Activated CD8-positive, alpha-beta memory T cell treated with anti-CD3 and anti-CD28 coated beads, Interleukin-2, amount 10 ng/mL, durations not matched to agents 7 days and 5 days (primary cell): ENCODE measurements at places on chromosomes 11 and 22. TPM values are rescaled to one million over a fixed set of nuclear protein-coding genes. Genes with fewer than 3 reads are reported as not detected.

DNA sequence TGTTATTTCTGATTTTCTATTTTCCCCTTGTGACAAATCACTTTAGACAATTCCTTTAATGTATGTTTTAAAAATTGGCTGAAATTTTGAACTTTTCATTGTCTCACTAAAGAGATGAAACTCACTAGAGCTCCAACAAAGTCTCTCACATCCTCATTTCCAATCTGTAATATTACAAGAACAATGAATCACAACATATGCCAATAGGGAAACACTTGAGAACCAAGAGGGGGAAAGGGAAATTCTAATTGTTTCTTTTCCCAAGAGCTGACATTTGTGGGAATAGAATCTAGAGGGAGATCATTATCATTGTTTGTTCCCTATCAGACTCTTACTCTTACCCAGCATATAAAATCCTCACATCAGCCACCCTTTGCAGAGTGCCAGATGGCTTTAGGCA is 28.2 kb downstream of the OR10D3 start:
- H3K4me3 ChIP-seq: no peak overlapping the region
- H3K36me3 ChIP-seq: no peaks in the 10 kb centered on the region
- no peak overlapping the region for H3K27ac ChIP-seq
- no peak for DNase-seq

GRCh38 chr11:74842967-74843366 is 94.3 kb downstream of the RNF169 start:
- DNase-seq: no peak
- H3K27me3 ChIP-seq: no peaks in the 10 kb centered on the region
- H3K4me1 ChIP-seq: peaks cover 10% of the 10 kb centered on the region
- no peak overlapping the region for H3K4me3 ChIP-seq

DNA sequence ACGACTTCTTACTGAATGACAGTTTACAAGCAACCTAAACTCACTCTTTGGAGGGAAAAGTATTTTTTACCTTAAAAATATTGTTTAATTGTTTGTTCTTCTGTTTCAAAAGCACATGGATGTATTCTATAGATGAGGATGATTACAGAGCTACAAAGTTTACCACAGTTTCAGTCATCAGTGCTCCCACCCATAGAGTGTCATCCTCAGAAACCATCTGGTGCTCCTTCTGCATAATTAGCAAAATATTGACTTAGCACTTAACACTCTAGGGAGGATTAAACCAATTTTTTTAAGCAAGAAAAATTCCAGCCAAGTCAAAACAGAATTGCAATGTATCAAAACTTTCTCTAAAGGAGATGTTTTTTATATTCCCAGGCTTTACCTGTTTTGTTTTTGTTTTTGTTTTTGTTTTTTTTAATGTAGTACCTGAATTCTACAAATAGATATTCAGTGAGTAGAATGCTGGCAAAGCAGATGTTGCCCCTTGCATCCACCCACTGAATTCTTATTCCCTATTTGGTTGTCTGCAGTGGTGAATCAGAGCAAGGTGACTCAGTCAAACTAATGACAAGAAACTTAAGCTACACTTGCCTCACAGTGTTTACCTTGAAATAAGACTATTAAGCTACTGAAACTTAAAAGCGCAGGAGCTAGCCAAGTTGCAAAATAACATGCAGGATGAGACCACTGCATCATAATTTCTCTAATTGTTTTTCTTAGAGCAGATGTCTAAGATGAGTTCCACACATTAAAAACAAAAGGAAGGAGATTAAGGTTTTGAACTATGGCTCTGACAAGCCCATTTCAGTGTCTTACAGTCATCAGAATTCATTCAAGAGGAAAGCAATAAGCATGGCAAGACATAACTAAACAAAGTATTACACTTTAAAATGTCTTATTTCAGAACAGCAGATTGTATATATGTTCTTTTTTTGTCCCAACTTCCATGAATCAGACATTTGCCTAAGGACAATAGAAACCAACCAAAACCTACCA is 155.1 kb upstream of the SOX6 start:
- no peak overlapping the region for H3K27ac ChIP-seq
- no peaks in the 10 kb centered on the region for H3K4me1 ChIP-seq
- DNase-seq: no peak
- no peaks in the 10 kb centered on the region for H3K36me3 ChIP-seq

DNA sequence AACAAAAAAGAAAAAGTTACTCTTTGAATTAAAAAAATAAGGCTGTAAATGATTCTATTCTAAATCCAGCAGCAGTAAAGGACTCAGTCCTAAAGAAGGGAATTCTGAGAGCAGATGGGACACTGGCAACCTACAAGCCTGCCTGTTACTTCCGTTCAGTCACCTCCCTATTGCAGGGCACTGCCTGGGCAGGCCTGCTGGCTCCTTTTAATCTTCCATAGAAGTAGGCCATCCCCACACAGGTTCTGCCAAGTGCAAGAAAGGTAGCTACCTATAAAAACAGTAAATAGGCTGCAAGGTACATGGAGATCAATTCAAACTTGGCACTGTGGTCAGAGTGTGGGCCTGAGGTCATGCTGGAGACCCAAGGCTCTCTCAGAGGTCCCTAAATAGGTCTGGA is 136.4 kb downstream of the TRIM44 start:
- H3K4me1 ChIP-seq: peaks cover 7% of the 10 kb centered on the region
- no peak for DNase-seq
- H3K27me3 ChIP-seq: no peaks in the 10 kb centered on the region
- peaks cover 2% of the 10 kb centered on the region for H3K36me3 ChIP-seq

DNA sequence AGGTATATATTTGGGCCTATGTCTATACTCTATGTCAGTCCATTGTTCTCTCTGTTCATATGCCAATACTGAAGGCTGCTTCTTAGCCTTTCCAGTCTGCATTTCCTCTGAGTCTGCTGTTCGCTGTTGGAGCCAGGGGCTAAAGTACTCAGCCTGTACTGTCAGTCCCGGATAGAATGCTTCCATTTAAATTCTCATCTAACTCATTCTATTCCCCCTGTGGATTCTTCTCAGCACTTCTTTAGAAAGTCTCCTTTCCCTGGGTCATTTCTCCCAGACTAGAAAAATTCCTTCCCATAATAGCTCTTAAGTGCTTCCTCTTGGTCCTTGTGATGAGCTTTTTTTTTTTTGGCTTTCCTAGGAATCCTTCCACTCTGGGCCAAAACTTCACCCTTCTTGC is 293.1 kb downstream of the KIRREL3 start:
- H3K27me3 ChIP-seq: no peaks in the 10 kb centered on the region
- H3K4me3 ChIP-seq: no peak overlapping the region

DNA sequence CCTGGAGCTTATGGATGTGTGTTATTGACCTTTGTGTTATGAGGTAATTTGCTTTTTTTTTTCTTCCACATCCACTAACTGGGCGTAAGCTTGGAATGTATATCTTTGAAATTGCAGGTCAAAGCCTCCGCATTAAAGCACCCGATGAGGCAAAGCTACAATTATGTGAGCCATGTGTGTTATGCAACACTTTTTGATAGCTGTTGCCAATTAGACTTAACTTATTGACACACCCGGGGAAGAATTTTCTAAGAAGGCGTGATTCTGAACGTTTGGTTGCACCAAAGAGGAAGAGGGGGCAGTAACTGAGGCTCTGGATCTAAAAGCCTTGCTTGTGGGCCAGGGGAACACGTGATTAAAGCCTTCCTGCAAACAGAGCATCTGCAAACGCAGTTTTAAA is 610 bp upstream of the TEX12 start:
- H3K4me3 ChIP-seq: no peak overlapping the region
- DNase-seq: no peak
- H3K27me3 ChIP-seq: peaks cover 22% of the 10 kb centered on the region
- H3K36me3 ChIP-seq: no peaks in the 10 kb centered on the region
- no peak overlapping the region for H3K27ac ChIP-seq

DNA sequence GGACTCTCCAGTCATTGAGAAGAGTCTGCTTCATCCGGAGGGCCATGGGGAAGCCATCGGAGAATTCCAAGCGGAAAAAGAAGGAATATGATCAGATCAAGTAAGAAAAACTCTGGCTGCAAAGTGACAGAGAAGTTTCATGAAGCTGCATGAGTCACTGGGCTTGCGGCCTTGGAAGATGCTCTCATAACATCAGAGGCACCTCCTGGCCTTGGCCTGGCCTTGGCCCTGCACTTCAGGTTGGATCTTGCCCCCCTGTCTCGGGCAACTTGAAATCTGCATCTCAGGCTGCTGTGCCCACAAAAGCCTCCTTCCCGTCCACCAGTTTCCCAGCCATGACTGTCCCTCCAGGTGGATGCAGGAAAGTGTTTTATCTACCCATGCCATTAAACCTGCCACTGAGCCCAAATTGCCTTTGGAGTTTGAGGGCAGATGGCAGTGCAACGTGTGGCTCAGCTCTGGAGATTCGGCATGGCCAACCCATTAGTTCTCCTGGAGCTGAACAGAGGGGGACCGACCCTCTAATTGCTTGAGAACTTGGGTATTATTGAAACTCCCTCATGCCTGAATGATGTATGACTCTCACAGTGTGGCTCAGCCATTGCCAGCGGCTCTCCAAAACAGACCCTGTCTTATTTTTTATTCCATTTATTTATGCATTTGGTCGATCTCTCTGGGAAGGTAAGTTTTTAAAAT is 66.7 kb downstream of the SEZ6L start:
- no peaks in the 10 kb centered on the region for H3K4me1 ChIP-seq
- no peak overlapping the region for H3K4me3 ChIP-seq
- H3K27ac ChIP-seq: no peak overlapping the region

DNA sequence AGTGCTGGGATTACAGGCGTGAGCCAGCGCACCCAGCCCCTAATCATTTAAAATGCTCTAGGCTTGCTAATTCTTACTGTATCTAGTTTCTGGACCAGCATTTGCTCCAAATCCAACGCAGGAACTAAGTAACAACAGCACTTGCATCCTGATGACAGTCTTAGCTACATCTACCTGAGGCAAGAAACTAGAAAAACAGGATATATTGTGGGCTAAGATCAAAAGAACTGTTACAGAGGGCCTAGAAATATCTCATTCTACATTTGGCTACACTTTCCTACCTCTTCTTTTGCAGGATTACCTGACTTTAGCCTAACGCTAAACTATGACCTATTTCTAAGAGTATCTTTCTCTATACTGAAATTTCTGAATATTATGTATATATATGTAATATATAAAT is 7.8 kb downstream of the DCDC1 start:
- H3K27ac ChIP-seq: no peak overlapping the region
- no peak overlapping the region for H3K4me3 ChIP-seq
- H3K4me1 ChIP-seq: peaks cover 7% of the 10 kb centered on the region
- H3K27me3 ChIP-seq: peaks cover 5% of the 10 kb centered on the region
- no peaks in the 10 kb centered on the region for H3K36me3 ChIP-seq

Gene TUB
- total RNA-seq: 0.07 TPM

Gene FAM76B
- 50.4 TPM for total RNA-seq

Gene CTSW
- 339 TPM for total RNA-seq

Gene ZP1
- not detected for total RNA-seq

Gene MUC5B
- not detected for total RNA-seq
